ENCODE measurements at places on chromosomes 3 and 15.

GRCh38 chr15:79798311-79798710 is 98.5 kb downstream of the MTHFS start:
- DNase-seq = no peak

DNA sequence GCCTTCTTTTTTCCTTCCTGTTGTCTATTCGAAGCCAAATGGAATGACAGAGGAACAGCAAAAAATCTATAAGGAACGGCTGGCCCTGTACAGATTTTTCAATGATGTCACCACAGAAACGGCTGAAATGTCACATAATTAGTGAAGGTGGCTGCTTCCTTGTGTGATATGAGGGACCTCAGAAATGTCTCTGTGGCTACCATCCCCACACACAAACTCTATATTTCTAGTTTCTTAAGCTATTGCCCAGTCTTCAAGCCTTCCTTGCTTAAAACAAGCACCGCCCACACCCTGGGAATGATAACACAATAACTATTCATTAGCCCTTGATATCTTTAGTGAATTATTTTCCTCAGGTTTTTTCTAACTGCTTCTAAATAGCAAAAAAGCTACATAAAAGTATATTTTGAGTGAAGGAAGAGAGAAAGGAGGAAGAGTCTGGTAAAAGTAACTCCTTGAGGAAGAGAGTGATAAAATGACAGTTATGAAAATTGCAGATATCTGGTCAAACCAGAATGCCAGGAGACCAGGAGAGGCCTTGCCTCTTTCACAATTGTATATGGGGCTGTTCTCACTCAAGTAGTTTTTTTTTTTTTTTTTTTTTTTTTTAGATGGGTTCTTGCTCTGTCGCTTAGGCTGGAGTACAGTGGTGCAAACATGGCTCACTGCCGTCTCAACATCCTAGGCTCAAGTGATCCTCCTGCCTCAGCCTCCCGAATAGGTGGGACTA is 38.7 kb downstream of the FMN1 start:
- no peak for DNase-seq

DNA sequence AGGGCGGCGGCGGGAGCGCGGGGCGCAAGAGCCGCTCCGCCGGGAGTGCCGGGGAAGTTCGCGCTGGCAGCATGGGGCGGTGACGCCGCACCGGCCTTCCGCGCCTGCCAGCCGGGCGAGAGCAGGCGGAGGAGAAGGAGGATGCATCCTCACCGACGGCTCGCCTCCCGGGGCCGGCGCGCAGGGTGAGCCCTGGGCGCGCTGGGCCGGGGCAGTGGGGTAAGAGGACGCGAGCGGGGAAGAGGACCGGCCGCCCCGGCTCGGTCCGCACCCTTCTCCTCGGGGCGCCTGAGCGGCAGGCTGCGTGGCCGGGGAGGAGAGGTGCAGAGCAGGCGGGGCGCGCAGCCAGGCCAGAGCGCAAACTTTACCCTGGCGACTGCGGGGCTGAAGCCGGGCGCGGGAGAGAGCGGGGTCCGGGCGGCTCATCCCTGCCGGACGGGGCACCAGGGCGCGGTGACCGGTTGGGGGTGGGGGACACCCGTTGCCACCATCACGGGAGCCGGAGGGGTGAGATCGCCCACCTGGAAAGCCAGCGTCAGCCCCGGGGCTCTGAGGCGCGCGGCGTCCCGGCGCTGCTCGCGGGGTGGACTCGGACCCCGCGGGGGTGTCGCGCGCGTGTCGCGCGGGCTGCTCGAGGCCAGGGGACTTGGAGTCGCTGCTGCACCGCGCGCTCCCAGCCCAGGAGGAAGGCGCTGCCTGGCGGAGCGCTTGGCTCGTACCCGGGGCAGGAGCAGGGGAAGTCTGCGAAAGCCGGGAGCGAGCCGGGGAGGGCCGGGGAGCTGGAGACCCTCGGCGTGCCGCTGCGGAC is 542 bp downstream of the GABRA5 start:
- no peak for DNase-seq

- no peak for DNase-seq
Measured at GRCh38 chr3:47427866-47428265, 47.0 kb downstream of the PTPN23 start.

GRCh38 chr15:90003736-90004135 is 2.6 kb downstream of the ZNF710 start:
- no peak for DNase-seq

GRCh38 chr3:68988740-68989139 is 24.7 kb downstream of the EOGT start:
- DNase-seq = no peak

- no peak for DNase-seq
Measured at GRCh38 chr3:182121401-182121800, 409.7 kb downstream of the SOX2 start.

- DNase-seq = no peak
Measured at GRCh38 chr15:64875641-64876223, 34.0 kb downstream of the PLEKHO2 start.

DNA sequence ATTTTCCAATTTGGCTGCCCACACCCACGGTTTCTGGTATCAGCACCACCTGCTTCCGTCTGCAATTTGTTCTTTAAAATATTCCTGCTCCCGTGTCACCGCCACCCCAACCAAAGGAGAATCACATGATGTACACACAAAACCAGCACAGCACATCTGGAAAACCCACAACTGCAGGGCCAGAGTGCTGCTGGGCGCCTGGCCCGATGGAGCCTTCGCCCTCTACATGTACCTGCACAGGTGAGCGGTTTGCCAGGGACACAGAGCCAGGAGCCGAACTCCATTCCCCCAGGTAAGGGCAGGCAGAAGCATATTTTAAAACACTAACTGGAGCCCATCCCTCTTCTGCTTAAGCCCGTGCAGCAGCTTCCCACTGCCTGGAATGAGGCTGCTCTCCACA is 75.6 kb downstream of the ADAMTS17 start:
- no peak for DNase-seq

DNA sequence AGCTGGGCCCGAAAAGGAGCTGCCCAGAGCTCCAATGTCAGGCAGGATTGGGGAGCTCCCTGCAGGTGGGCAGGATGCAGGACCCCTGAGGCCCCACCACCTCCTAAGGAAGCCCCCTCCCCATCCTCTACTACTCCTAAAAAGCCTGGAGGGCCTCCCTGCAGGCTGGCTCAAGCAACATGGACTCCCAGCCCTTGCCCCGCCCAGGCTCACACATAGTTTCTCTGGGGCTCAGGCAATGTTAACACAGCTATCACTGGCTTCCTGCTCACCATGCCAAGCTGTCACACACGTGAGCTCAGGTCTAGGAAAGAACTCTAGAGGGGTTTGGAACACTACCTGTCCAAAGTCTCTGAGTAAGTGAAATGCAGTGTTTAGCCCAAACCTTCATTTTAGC is 65.4 kb upstream of the ZNF148 start:
- no peak for DNase-seq

DNA sequence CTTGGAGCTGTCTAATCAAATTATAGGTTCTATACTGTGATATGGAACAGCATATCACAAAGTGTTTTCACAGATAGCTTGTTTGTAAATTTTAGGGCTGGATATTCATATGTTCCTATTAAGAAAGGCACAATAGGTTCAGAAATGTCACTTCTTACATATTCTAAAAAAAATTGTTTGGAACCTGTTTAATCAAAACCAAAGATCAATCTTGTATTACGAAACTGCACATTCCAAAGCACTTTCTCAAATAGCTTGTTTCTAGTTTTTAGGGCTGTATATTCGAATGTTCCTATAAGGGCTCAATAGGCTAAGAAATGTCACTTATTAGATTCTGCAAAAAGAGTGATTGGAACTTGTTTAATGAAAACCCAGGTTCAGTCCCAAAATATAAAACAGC is 67.4 kb upstream of the OSBPL11 start:
- no peak for DNase-seq

DNA sequence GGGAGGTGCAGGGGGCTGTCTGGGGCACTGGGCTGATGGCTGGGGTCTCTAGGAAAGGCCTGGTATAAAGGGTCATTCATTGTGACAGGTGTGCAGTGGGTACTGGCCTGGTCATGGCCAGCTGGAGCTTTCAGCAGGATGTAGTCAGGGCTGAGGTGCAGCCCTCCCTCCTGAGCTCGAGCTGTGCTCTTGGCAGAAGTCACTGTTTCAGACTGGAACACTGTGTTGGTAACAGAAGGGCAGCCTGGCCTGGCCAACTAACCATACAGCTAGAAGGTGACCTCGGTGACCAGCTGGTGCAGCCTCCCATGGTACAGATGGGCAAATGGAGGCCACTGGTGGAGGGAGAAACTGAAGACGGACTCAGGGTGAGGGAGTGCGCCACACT is 34.4 kb upstream of the LCTL start:
- DNase-seq = no peak

DNA sequence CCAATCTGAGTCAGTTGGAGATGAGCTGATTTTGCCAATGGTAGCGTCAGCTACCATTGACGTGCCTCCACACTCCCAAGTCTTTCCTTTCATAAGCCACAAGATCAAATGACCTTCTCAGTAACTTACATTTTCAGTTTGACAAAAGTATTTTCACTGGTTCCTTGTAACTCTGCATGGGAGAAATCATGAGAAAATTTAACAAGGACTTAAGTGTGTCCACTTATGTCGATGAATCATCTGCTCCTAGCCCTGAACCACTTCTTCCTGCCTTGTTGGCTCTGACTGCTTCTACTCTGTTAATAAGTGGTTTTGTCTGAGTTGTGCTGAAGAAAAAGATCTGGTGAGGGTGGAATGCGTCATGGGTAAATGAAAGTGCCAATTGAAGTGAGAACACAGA is 101.2 kb downstream of the NFKBIZ start:
- DNase-seq = no peak

- DNase-seq = no peak
Measured at GRCh38 chr3:177334803-177335202, 137.5 kb upstream of the TBL1XR1 start.

GRCh38 chr3:284322-284721 is 87.8 kb downstream of the CHL1 start:
- DNase-seq = no peak

GRCh38 chr3:182393151-182393550 is 400.2 kb upstream of the ATP11B start:
- DNase-seq = no peak

- DNase-seq = no peak
Measured at GRCh38 chr15:89332446-89332845, 2.2 kb downstream of the POLG start.

GRCh38 chr3:141426404-141427034 is 58.2 kb downstream of the ZBTB38 start:
- no peak for DNase-seq

DNA sequence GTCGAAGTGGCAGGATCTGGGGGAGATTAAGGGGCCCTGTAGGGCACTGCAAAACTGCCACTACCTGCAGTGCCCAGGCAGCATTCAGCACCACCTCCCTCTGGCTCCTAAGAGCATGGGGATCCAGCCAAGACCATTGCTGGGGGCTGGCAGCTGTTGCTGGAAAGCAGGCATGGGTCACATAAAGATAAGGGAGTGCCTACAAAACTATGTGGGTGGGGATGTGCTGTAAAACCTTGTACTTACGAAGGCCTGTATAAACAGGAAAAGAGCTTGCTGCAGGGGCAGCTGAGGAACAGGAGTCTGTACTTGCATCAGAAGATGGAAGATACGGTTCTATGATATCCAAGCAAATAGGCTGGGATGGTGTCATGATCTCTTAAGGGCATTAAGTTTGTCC is 27.1 kb downstream of the IL20RB start:
- no peak for DNase-seq

GRCh38 chr3:140695361-140696061 is 17.6 kb downstream of the TRIM42 start:
- DNase-seq = no peak

GRCh38 chr3:195556390-195556789 is 13.3 kb upstream of the PPP1R2 start:
- DNase-seq = no peak

GRCh38 chr15:91950631-91951329 is 97.3 kb downstream of the SLCO3A1 start:
- no peak for DNase-seq

GRCh38 chr3:156728267-156728985 is 54.0 kb downstream of the TIPARP start:
- no peak for DNase-seq

GRCh38 chr3:32077260-32078084 is 28.9 kb upstream of the GPD1L start:
- no peak for DNase-seq

DNA sequence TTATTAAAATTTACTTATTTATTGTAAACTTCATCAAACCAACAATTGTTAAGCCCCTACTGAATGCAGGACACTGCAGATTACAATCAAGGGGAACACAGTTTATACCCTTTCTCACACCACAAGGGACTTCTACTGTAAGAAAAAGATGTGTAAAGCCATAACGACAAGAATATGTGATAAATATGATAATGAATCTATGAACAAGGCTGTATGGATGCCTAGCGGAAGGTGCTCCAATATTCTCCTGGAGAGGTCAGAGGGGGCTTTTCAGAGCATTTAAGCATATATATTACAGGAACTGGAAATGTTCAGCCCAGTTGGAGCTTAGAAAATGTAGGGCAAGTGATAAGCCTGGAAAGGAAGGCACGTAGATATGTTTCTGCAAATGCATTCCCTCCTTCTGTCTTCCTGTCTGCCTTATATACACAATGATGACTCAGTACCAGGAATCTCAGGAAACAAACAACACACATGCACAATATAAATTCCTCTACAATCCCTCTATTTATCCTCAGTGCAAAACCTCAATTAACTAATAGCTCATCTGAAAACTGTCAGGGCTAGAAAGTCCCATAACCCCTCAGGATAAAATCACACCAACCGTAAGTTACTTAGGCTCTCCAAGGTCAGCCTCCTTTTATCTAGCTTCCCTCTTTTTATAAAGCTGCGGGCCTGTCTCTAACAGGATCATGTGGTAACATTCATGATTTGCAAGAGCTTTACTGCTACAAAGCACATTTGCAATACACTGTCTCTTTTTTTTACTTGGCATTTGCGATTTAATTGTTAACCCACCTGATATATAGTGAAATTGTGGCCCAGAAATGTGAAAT is 393.1 kb downstream of the LPP start:
- no peak for DNase-seq

GRCh38 chr3:154901278-154901677 is 178.8 kb upstream of the MME start:
- DNase-seq = no peak

DNA sequence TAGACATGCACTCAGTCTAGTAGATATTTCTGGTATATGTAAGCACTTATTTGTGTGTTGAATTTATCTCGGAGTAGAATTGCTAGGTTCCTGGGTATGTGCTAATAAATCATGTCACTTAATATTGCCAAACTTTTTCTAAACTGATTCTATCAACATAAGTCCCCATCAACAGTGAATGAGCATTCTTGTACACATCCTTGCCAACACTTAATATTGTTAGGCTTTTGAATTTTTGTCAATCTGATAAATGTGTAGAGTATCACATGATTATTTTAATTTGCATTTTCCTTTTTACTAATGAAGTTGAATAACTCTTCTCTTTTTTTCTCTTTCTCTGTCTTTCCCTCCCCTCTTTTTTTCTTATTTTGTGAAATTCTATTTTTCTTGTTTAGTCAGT is 33.3 kb upstream of the CEMIP start:
- no peak for DNase-seq
